ENCODE measurements at places on chromosomes 6 and 20.

DNA sequence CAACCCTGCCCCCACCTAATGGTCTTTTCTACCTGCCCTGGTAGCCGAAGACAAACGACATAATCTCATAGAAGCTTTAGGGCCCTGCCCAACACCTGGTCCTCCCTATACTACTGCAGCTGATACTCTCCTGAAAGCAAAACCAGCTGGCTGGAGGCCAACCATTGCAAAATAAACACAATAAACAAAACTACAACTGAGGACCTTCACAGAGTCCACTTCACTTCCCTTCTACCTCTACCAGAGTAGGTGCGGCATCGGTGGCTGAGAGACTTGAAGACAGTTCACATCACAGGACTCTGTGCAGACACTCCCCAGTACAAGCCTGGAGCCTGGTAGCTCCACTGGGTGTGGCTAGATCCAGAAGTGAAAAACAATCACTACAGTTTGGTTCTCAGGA is 476.2 kb downstream of the MMUT start:
- DNase-seq = no peak

GRCh38 chr20:35539756-35540212 is 2.1 kb upstream of the ERGIC3 start:
- peak; percentile 41 for DNase-seq

DNA sequence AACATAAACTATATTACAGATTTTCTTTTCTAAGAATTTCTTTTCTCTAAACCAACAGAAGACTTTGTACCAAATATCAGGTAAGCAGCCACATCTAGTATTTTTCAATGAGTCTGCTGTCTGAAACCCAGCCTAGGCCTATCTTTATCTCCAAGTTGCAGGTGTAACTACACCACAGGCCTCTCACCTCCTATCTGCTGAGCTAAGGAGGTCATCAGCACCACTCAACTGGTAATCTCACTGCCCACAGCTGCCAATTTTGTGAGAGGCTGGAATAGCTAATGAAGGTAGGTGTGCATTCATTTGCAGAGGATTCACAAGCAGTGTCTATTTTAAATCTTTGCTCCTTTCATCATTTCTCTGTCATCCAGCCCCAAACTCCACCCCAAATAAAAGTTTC is 584.8 kb downstream of the HDGFL1 start:
- DNase-seq = no peak

DNA sequence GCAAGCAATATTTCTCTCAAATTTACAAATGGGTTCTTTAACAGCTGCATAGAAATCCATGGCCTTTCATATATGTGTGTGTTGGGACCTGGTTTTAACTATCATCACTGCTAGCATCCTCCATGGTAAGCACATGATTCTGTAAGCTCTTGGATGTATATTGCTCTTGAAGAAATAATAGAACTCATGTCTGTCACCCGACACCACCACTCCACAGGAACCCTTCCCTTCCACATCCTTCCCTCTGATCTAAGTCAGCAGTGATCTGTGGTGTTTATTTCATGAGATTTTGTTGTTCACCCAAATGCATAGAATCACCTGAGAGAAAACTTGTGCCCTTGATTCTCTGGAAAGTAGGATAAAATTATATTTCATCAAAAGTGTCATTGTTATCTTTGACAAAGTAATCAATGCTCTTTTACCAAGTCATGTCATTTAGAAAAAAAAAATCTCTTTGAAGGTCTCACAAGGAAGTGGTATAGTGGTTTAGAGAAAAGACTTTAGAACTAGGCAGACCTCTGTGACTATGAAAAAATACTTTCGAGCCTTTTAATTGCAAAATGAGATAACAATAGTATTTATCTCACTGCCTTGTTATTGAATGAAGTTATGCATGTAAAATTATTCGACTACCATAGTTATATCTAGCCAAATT is 649.8 kb upstream of the SLC35B3 start:
- no peak for DNase-seq

DNA sequence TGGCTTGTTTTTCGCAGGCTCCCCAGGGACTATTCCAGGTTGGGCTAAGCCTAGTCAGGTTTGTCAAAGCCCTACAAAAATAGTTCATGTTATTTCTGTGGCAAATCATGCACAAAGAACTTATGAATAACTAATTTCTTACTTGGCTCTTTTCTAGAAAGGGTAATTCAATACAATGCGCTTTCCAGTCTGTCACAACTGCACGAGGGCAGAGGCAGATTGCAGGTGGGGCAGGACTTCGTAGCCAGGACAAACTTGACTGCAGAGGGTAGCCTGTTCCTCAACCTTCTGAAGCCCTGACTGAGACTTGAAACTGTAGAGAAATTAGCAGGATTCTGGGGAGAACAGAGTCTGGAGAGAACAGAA is 253.5 kb downstream of the QKI start:
- DNase-seq = no peak

DNA sequence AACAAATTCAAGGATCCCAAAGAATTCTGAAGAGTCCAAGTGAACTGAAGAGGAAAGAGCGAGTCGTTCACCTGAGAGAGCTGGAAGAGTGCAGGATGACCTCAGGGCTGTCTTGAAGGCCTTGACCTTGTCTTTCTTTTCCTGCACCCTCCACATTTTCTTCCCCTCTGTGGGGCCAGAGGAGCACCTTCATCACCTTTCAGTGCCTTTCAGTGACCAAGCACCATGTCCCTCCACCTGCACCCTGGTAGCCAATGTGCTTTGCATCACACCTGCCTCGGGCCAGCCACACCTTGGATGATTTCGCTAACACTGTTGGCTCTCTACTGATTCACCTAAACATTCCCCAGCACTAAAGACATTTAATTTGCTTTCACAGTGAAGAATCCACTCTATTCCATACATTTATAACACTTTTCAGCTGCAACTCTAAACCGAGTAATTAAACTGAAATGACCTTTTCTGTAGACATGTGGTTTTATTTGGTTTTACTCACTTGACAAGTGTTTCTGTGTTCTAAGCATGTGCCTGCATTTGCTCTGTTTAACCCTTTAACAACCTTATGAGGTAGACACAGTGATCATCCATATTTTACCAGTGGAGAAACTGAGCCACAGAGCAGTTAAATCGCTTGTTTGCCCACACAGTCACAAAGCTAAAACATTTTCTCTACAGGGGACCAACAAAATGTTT is 121.3 kb upstream of the CST7 start:
- no peak for DNase-seq

DNA sequence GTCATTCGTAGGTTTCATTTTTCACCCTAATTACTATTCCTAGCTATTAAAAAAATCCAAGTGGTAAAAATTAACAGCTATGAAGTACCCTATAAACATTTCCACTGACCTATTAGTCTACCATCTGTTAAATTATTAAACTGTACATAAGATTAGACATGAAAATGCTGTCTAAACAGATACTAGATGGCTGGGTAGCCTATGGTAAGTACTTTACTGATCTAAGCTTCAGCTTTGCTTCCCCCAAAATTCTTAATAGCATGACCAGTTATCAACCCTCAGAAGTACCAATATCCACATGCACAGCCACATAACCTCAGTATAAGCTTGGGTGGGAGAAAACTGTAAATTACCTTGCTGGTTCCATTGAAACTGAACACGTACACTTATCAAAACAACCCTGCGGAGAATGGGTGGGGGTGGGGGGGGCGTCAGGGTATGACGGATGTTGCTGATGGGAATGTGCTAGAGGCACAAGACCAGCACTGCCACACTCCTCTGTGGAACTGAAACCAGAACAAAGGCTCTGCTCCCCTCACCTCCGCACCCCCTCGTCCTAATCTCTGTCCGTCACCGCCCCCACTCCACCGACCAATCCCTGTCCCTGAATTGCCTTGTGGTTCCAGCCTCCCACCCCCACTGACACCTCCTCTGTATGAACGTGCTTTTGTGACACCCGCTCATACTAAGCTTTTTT is 45.3 kb downstream of the B4GALT5 start:
- no peak for DNase-seq

- no peak for DNase-seq
These were observed 93.3 kb downstream of the PERP start for GRCh38 chr6:138013959-138014358.

DNA sequence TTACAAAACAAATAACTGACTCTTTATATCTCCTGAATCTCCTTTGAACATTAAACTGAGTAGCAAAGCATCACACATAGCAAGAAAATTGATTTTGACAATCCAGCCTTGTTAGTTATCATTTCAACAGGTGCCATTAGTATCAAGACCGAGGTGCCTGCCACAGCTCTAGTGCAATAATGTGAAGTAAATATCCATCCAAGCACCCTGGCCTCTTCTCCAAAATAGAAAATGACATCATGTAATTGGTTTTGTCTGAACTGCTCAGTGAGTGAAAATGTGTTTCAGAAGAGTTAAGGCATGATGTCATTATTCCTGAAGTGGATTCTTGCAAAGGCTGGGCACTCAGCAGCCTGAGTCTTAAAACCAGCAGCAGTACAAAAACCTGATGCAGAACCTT is 341.4 kb downstream of the PLCB1 start:
- no peak for DNase-seq

DNA sequence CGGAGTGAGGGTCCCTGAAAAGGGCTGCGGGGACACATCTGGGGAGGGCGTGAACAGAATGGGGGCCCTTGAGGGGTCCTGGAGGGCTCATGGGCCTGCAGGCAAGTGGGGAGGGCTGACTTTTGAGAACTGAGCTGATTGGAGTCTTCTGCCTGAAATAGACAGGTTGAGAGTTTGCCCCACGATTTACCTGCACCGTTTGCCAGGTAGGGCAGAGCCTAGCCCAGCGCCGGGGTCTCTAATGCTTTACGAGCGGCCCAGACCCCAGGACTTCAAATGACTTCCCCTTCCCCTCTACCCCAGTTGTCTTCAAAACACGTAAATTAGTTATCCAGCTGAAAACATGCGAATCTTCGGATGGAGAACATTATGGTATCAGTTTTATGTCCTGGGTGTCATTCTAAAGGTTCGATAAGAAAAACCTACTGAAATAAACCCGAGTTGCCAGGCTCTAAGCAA is 1.3 kb downstream of the PLCB1 start:
- no peak for DNase-seq

GRCh38 chr20:37406010-37406998 is 60.4 kb downstream of the SRC start:
- DNase-seq = no peak

DNA sequence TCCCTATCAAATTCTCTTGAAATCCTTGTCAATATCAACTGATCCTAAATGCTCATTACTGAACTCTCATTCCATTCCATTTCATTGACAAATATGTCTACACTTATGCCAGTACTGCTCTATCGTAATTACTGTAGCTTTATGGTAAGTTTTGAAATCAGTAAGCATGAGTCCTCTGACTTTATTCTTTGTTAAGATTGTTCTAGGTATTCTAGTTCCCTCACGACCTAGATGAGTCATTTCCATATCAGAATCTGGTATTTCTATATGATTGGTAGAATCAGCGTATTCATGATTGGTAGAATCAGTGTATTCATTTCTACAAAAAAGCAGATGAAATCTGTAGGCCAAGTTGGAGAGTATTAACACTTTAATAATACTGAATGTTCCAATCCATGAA is 318.6 kb upstream of the RUNX2 start:
- DNase-seq = no peak

- DNase-seq = no peak
These were observed 26.4 kb upstream of the SSTR4 start for GRCh38 chr20:23008667-23009066.

GRCh38 chr6:23510778-23511510 is 615.1 kb upstream of the NRSN1 start:
- peak; percentile 50 for DNase-seq

GRCh38 chr6:113031591-113032238 is 684.6 kb downstream of the RFPL4B start:
- DNase-seq = no peak

GRCh38 chr20:56427797-56428196 is 15.7 kb downstream of the CASS4 start:
- no peak for DNase-seq

DNA sequence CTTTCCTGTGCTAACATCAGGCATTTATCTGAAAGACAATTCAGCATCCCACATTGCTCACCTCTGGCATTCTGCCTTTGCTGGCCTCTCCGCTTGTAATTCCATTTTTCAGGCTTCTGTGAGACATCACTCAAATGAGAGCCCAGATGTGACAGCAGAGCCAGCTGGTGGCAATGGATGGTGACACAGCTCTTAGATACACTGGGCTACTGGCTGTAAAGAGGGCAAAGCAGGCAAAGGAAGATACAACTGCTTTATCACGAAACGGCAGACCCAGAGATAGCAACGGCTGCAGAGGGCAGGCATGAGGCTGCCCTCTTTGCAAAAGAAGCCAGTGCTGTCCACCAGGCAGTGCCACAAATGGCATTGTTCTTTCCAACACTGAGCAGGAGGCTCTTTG is 329.8 kb downstream of the KIF16B start:
- DNase-seq = no peak

All from DMS 273 treated with DMSO at 0.1 percent for 48 hours (cell line).